ENCODE measurements at places on chromosomes 12 and 14. TPM values are rescaled to one million over a fixed set of nuclear protein-coding genes. Genes with fewer than 3 reads are reported as not detected.

DNA sequence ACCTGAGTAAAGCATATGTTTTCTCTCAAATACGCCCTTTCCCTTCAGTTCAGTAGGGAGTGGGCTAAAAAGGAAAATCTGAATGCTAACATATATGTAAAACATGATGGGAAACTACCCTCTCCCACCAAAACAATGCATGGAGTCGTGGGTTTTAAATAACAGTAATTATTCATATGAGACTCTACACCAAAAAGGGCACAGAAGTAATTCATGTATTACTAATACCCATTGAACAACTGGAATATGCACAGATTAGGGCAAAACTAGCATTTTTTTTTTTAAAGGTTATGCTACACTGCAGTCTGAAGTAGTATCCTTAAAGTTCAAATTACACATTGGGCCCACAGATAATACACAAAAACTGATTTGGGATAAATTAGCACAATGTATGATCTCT, 8.1 kb upstream of the ARID2 start:
- no peak for DNase-seq

RABGGTA gene
- total RNA-seq, result 17.0 TPM

- no peak for DNase-seq
Measured at GRCh38 chr12:52255926-52256583, 18.4 kb upstream of the KRT86 start.

MIP gene
- not detected for total RNA-seq

DNA sequence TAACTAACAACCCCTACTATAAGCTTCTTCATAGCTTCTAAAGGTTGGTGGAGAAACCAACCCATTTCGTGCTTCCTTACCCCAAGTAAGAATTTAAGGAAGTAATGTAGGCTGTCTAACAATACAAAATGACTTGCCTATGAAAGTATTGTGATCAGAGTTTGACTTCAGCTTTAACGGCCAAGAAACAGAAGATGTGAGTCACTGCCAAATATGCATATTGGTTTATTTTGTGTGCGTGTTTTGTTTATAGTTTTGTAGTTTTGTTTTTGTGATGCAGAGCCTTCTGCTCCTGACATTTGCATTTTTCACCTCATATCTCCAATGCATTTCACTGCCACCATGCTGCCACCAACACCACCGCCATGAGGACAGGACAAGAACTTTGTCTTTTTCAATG, 146.0 kb downstream of the FBXL14 start:
- DNase-seq, result no peak

- no peak for DNase-seq
Measured at GRCh38 chr12:63206494-63206893, 55.5 kb upstream of the AVPR1A start.

PLEKHH1 gene
- total RNA-seq, result 6.8 TPM

DNA sequence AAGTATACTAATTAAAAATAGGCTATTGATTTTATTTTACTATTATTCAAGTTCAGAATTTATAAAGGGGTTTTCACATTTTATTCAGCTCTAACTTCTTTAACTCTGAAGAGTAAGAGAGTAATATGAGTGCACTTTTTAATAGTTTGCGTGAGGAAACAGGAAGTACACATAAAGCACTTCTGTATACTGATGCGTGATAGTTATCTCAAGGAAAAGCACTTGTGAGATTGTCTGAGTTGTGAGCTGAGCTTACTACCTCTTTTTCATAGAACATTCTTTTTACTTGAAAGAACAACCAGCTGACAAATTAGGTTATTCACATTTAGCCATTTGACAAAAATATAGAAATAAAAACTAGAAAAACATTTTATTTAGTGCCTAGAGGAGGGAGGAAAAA, 1.9 kb downstream of the RAD51AP1 start:
- DNase-seq, result no peak

CHPT1 gene
- total RNA-seq, result 63.3 TPM

GRCh38 chr12:57296291-57296690, 45.3 kb upstream of the STAC3 start:
- no peak for DNase-seq

DNA sequence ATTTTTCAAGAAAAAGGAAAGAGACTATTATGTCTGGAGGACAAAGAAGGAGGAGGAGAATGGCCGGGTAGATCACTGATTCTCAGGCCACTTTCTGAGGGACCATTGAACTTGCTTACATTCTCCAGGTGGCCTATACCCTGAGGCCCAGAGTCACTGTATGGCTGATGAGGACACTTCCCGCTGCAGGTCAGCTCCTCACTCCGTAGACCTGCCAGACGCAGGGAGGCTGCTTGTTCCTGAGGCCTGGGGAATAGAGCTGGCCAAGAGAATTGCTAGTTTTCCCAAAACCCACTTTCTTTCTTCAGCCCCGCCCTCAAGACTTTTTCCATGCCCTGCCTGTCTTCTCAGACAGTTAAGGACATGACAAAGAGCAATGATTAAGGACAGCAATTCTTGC, 510.5 kb upstream of the TBX3 start:
- no peak for DNase-seq

DNA sequence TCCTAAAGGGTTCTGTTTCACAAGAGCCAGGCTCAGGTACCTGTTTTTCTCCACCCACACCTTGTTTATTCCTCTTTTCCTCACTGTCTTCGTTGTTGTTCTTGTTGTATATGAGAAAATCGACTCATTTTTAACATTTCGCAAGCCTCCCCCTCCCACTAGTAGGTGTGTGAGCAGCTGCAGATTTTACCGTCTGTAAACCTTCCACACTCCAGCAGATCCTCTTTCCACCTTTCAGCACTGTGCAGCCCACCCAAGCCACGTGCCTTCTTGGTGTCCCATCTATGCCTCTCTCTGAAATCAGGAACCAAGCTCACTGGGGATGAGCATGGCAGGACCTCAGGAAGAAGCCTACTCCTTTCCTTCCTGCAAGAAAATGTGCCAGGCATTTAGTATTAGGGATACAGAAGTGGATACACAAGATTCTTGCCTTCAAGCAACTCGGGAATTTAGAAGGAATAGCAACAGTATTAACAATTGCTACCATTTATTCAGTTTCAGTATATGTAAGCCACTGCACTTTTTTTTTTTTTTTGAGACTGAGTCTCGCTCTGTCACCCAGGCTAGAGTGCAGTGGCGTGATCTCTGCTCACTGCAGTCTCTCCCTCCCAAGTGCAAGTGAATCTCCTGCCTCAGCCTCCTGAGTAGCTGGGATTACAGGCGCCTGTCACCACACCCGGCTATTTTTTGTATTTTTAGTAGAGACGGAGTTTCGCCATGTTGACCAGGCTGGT, 113.6 kb downstream of the CHST11 start:
- no peak for DNase-seq

NTF3 gene
- total RNA-seq, result 0.84 TPM

GRCh38 chr12:51622564-51622963, 31.5 kb downstream of the SCN8A start:
- no peak for DNase-seq

GRCh38 chr12:44357494-44357893, 518.6 kb downstream of the NELL2 start:
- no peak for DNase-seq

- no peak for DNase-seq
Measured at GRCh38 chr12:67797753-67798152, 149.2 kb downstream of the DYRK2 start.

DNA sequence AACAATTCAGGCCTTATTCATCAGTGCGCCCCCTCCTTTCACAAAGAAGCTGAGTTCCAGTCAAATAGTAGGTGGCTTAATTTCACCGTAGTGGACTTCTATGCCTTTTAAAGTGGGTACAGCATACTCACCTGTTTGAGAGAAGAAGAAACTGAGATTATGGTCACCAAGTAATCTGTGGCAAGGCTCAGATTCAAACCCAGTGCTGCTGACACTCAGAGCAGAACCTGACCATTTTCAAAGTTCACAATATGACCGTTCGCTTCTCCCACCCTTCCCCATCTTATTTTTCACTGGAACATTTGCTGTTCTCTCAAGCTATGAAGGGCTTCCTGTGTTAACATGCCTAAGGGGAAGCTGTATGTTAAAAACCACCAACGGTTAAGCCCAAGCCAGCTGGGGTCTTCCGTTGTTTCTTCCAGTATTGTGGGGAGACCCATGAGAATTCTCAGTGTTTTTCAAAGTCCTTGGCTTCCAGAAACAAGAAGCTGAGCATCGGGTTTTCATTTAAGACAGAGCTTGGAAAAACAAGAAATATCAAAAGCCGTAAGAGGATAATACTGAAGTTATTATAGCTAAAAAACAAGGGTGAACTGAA, 6.1 kb upstream of the PSMA6 start:
- DNase-seq, result no peak

DNA sequence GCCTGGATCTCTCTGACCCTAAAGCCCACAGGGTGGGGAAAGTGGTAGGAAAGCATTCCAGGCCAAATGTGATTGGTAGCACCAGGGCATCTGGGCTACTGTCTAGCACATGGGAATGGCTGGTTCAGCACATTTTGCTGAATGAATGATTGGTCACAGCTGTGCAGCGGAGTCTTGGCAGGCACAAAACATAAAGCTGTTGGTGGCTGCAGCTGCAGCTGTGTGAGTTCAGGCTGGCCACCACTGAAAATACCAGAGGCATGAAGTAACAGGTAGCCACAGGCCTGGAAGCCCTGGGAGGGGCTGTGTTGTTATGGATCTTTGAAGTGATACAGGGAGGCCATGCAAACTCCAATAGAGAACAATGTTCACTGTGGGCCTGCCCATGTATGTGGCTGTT, 72.7 kb downstream of the MYRFL start:
- DNase-seq, result no peak

DNA sequence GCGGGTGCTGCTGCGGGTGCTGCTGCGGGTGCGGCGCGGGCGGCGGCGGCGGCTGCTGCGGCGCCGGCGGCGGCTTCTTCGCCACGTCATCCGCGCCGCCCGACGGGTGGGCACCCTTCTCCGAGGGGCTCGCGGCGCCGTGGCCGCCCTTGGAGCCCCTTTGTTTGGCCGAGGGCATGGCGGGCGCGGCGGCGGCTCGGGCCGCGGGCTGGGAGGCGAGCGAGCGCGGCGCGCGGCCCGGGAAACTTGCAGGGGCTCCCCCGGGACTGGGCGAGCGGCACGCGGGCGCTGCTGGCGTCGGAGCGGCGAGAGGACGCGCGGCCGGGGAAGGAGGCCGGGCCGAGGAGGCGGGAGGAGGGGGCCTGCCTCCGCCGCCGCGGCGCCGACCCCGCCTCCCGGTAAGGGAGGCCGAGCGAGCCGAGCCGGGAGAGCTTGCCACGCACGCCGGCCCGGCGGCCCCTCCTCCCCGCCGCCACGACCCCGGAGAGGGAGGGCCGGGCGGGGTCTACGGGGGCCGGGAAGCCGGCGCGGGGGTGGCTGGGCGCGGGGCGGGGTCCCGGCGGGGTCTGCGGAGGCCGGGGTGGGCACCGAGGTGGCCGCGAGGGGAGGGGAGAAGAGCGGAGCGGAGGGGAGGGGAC, at the start of gene CKAP4:
TSS of gene CKAP4 (minus strand) at position 347 of the 638 bp plus-strand sequence. CDS start at position 178, 169 bp downstream.
- DNase-seq, result peak; percentile 93

NEUROD4 gene
- total RNA-seq, result not detected

GRCh38 chr12:48160807-48161206, 3.5 kb upstream of the ASB8 start:
- no peak for DNase-seq

DNA sequence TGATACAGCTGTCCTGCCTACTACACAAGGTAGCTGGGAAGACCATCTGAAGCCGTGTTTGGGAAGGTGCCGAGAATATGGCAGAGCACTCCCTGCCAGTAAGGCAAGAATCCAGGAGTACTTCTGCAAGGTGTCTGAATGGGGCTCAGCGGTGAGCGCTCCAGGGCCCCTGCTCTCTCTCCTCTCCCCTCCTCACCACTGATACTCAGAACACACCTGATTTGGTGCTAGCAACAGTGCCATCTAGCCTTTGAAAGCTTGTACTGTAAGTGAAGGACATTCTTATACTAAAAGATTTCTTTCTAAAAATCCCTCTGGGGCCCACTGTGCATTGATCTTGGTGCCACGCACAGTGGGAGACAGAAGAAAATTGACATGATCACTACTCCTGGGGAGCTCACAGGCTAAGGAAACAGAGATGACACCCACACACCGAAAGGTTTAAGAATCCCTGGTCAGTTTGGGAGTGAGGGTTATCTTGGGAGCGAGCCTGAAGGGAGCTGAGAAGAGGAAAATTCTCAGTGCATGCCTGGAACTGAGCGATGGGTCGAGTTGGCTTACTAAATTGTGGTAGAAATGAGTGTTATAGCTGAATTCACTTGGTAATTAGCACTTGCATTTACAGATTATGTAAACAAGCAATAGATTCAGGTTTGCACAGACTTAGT, 216.9 kb downstream of the NTF3 start:
- no peak for DNase-seq

DNA sequence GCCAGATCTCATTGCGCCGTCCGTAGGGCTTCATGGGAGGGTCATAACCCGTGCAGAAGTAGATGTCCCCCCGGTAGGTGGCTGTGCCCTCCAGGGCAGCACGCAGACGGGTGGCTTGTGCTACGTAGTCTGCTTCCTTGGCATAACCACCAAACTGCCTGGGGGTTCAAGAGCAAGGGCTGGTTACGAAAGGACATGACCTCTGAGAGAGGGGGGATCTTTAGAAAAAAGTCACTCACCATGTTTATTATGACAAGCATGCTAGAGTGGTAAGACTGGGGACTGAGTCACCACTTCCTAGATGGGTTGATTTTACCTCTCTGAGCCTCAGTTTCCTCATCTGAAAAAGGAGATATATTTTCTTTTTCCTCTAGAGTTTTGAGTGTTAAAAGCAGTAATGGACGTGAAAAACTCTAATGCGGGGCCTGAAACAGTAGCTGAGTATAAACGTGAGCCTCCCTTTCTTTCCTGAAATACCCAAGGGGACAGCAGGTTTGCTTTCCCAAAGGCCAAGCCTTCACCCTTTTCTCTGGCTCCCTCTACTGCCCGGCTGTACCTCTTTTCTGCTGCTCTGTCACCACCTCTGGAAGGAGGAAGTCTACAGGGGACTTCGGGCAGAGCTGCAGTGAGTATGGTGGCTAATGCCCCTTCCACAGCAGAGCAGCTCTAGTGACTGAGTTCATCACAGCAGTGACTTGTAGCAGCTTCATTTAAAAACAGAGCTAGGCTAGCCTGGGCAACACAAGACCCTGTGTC, 23.5 kb upstream of the GPRC5D start:
- DNase-seq, result no peak

Data from mesenteric fat pad (tissue), 1 donor.